CD14-positive monocyte (primary cell): ENCODE measurements at places on chromosomes 12 and 14.

GRCh38 chr14:94081386-94081820 lies 293 bp downstream of the IFI27L1 start:
- peak overlapping the region; percentile 93 for H3K4me3 ChIP-seq
- H3K36me3 ChIP-seq = peaks cover 11% of the 10 kb centered on the region
- peaks cover 31% of the 10 kb centered on the region for H3K4me1 ChIP-seq
- peak overlapping the region; percentile 87 for H3K27ac ChIP-seq
- DNase-seq = no peak

- DNase-seq = no peak
- no peak overlapping the region for H3K4me3 ChIP-seq
- no peaks in the 10 kb centered on the region for H3K4me1 ChIP-seq
- no peaks in the 10 kb centered on the region for H3K36me3 ChIP-seq
- no peaks in the 10 kb centered on the region for H3K27me3 ChIP-seq
Observed at GRCh38 chr14:68113343-68113930, 293.9 kb downstream of the RAD51B start.

DNA sequence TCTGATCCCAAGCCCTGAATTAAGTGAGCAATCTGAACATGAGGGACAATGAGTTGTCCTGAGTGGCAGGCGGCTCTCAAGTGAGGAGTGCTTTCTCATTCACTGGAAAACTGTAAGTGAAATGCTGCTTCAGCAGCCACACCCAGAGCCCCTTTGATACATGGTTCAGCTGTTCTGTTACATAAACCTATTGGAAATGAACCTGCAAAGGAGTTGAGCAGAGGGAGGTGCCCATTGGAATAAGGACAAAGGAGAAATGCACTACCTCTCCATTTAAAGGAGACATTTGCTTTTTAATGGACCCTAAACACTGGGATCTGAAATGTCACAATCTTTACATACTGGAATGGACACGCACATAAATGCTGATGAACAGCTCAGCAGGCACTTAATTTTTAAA lies 169.9 kb downstream of the CACNA1C start:
- no peak overlapping the region for H3K27ac ChIP-seq
- no peaks in the 10 kb centered on the region for H3K4me1 ChIP-seq
- H3K36me3 ChIP-seq = no peaks in the 10 kb centered on the region
- no peak overlapping the region for H3K4me3 ChIP-seq

DNA sequence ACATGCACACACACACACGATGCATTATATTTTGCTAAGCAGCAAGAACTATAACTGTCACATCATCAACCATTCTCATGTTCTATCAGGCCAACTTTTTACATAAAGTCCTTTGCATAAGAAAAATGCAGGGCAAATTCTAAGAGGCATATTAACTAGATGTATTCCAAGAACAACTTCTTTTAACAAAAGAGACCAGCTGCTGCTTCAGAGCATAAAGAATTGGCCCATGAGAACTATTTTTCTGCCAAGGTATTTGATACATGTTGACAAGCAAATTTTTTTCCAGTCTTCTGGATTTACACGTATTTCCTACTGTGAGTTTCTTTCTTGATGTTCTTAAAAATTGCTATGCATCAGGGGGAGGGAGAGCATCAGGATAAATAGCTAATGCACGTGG lies 27.2 kb downstream of the GLT8D2 start:
- H3K27ac ChIP-seq = no peak overlapping the region
- DNase-seq = no peak
- no peaks in the 10 kb centered on the region for H3K27me3 ChIP-seq
- H3K4me1 ChIP-seq = no peaks in the 10 kb centered on the region

- H3K4me1 ChIP-seq = peaks cover 11% of the 10 kb centered on the region
- H3K36me3 ChIP-seq = no peaks in the 10 kb centered on the region
- H3K27ac ChIP-seq = no peak overlapping the region
- H3K27me3 ChIP-seq = no peaks in the 10 kb centered on the region
Observed at GRCh38 chr14:90717916-90718315, 98.3 kb downstream of the TTC7B start.

DNA sequence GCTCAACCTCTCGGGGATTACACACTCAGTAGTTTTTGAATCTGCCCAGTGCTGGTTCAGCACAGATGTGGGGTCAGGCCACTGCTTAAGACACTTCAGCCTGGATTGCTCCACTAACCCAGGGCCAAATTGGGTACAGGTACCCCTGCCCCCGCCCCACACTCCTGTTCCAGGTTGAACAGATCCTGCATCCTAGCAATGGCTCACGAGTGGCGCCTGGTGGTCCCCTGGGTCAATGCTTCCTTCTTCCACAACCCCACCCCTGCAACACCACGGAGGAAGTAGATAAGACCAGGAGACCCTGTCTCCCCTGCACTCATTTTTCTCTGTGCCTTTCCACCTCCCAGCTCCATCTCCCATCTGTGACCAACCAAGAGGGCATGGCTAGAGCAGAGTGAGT lies 108.4 kb downstream of the ESRRB start:
- no peaks in the 10 kb centered on the region for H3K36me3 ChIP-seq
- H3K27ac ChIP-seq = no peak overlapping the region
- H3K4me3 ChIP-seq = no peak overlapping the region
- no peaks in the 10 kb centered on the region for H3K4me1 ChIP-seq
- no peaks in the 10 kb centered on the region for H3K27me3 ChIP-seq

GRCh38 chr12:23349564-23349963 lies 599.9 kb downstream of the SOX5 start:
- no peaks in the 10 kb centered on the region for H3K36me3 ChIP-seq
- no peak overlapping the region for H3K4me3 ChIP-seq
- H3K27me3 ChIP-seq = no peaks in the 10 kb centered on the region
- H3K4me1 ChIP-seq = no peaks in the 10 kb centered on the region

GRCh38 chr12:26304273-26304672 lies 108.9 kb downstream of the SSPN start:
- H3K4me1 ChIP-seq = peaks cover 6% of the 10 kb centered on the region
- no peak overlapping the region for H3K4me3 ChIP-seq
- DNase-seq = no peak
- no peaks in the 10 kb centered on the region for H3K36me3 ChIP-seq
- H3K27ac ChIP-seq = no peak overlapping the region

DNA sequence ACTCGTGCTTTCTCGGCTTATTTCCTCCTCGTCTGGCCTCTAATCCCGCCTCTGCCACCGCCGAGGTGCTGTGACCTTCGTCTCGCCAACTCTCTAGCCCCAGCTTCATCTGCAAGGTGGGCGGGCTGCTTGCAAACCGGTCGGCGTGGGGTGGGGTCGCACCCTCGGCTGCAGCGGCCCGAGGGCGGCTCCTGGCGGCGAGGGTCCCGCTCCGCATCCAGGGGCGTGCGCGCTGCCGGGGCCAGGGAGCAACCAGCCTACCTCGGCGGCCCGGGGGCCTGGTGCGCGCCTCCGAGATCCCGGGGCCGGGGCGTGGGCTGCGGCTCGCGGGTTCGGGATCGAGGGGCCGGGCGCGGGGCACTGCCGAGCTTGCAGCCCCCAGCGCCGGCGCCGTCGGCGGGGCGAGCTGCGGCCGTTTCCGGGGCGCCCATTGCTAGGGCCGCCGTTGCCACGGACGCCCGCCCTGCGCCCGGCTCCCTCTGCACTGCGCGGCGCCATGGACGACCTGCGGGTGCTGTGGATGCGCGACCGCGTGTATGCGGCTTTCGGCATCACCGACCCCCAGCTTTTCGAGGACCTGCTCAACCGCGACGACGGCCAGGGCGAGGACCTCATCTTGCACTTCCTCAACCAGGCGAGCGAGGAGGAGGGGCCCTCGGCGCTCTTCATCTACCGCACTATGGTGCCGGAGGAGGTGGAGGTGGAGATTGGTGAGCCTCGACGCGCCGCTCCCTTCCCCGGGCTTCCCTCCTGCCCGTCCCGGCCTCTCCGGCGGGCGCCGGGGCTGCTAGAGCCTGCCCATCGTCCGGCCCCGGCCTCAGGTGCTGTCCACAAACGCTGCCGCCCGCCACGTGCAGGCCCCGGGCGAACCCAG lies at the start of gene DNAH10:
Gene DNAH10 (plus strand): TSS at position 461 of the 874 bp plus-strand sequence. CDS start 36 bp downstream, at position 497.
- no peak within 1 kb of the TSS for H3K27ac ChIP-seq
- peaks cover 3% of the 10 kb centered on the region for H3K36me3 ChIP-seq
- no peaks in the 10 kb centered on the region for H3K27me3 ChIP-seq
- peak within 1 kb of the TSS; percentile 45 for H3K4me3 ChIP-seq

GRCh38 chr12:75542942-75543341 lies 31.5 kb upstream of the KRR1 start:
- DNase-seq = no peak
- no peaks in the 10 kb centered on the region for H3K4me1 ChIP-seq
- H3K27ac ChIP-seq = no peak overlapping the region
- H3K36me3 ChIP-seq = no peaks in the 10 kb centered on the region
- H3K27me3 ChIP-seq = no peaks in the 10 kb centered on the region

DNA sequence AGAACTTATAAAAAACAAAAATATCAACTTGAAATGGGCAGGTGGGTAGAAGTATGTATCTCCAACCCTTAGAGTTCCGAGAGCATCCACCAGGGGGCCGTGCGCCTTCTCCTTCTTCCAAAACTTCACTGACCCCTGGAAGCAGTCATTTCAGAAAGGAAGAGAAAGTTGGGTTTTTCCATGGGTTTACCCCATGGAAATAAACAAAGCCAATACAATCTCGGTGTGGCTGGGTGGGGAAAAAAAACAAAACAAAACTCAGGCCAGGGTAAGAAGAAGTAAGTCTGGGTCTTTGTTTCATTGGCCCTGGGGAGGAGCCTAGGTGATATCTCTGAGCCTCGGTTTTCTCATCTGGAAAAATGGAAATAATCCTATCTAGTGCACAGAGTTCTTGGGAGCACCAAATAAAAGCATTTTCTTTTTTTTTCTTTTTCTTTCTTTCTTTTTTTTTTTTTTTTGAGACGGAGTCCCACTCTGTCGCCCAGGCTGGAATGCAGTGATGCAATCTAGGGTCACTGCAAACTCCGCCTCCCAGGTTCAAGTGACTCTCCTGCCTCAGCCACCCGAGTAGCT lies 33.6 kb upstream of the HNF1A start:
- H3K36me3 ChIP-seq = no peaks in the 10 kb centered on the region
- peaks cover 25% of the 10 kb centered on the region for H3K4me1 ChIP-seq
- H3K27me3 ChIP-seq = no peaks in the 10 kb centered on the region
- DNase-seq = peak; percentile 57
- no peak overlapping the region for H3K27ac ChIP-seq

DNA sequence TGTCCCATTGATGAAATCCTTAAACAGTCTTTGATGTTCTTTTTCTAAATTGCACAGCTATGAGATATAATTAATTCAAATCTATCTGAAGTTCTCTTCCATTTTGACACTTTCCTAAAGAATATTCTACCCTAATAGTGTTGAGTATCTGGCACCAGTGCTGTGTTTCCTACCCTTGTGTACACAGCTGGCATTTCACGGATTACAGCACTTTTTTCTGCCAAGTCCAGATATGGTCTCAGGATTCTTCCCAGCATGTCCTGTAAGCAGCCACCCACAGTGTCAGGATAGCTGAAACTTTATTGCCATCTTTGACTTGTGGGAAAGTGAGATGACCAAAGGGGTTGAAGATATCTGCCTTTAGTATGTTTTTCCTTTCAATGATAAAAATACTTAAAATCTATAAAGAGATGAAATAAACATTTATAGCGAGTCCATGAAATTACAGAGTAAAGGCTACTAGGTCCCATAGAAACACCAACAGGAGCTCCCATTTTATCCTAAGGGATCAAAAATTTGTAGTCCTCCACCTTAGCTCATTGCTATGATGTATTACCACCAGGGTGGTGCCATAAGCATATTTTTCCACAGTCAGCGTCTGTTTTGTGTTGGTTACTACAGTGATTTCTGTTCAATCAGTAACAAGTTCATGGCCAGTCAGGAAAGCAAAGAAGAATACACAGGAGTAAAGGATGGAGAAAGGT lies 96.7 kb downstream of the TRHDE start:
- no peaks in the 10 kb centered on the region for H3K27me3 ChIP-seq
- H3K4me1 ChIP-seq = no peaks in the 10 kb centered on the region
- no peak for DNase-seq
- no peak overlapping the region for H3K4me3 ChIP-seq
- H3K27ac ChIP-seq = no peak overlapping the region

- no peaks in the 10 kb centered on the region for H3K27me3 ChIP-seq
- no peaks in the 10 kb centered on the region for H3K4me1 ChIP-seq
- H3K27ac ChIP-seq = no peak overlapping the region
- H3K36me3 ChIP-seq = peaks cover 22% of the 10 kb centered on the region
Observed at GRCh38 chr12:80846952-80847351, 90.8 kb downstream of the LIN7A start.

DNA sequence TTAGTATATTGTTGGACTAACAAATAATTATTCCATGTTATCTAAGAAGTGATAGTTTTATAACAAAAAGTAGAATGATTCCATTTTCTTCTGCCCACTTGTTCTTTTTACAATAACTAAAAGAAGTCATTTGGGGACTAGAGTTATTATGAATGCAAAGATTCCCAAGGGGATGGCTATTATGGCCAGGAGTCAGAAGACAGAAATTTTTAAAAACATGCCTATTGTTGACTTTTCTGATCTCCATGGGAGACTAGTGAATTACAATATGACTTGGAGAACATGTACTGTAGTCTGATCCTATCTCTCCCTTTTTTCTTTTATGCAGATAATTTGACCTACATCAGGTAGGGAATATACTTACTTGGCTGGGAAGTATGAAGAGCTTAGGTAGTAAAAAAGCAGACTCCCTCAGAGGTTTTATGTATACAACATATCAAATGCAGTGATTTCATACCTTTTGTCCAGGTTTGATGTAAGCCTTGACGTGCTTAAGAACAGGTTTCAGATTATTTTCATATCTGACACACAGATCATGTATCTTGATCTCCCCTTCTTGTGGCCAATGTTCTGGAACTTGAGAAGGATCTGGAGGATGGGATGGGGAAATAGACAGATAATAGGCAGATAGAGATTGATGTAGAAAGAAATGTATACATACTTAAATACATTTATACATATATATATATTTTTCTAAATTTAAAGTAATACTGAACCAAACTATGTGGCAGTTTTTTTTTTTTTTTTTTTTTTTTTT lies 41.0 kb upstream of the KCNJ8 start:
- no peak for DNase-seq
- no peaks in the 10 kb centered on the region for H3K36me3 ChIP-seq
- no peak overlapping the region for H3K4me3 ChIP-seq
- no peaks in the 10 kb centered on the region for H3K4me1 ChIP-seq
- H3K27me3 ChIP-seq = no peaks in the 10 kb centered on the region

- no peaks in the 10 kb centered on the region for H3K4me1 ChIP-seq
- H3K27ac ChIP-seq = no peak overlapping the region
- DNase-seq = no peak
- H3K27me3 ChIP-seq = no peaks in the 10 kb centered on the region
- peaks cover 21% of the 10 kb centered on the region for H3K36me3 ChIP-seq
- H3K4me3 ChIP-seq = no peak overlapping the region
Observed at GRCh38 chr12:19517583-19517982, 78.3 kb downstream of the AEBP2 start.

GRCh38 chr14:99938376-99938775 lies 126.8 kb upstream of the EVL start:
- H3K4me1 ChIP-seq = no peaks in the 10 kb centered on the region
- H3K4me3 ChIP-seq = no peak overlapping the region
- DNase-seq = no peak
- no peak overlapping the region for H3K27ac ChIP-seq
- no peaks in the 10 kb centered on the region for H3K36me3 ChIP-seq
- no peaks in the 10 kb centered on the region for H3K27me3 ChIP-seq
